ENCODE measurements at places on chromosomes 11 and 22.
A peak's percentile ranks its signal among the peaks of the same experiment; 100 is the strongest.

DNA sequence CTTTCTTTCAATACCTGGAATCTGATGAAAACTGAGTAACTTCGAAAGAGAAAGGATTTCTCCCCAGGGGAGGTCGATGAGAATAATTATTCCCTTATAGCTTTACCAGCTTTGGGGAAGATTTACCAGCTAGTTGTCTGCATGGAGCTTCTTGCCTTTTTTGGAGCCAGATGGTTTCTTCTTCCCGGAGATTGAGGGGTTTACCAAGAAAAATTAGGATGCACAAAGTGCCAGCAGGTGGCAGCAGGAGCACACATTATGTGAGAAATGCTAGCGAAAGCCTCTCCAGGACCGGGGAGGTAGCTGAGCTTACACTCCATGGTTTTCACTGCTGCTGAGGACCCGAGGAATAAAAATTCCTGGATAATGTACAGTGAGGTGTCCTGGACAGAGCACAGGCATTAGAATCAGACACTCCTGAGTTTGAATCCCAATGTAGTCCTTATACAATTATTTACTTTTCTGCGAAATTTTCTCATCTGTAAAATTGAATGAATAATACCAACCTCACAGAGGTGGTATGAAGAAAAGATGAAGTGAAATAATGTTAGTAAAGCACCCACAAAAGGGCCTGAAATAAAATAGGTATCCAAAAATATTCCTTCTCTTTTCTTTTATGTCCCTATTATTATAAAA is 46.0 kb upstream of the PARVA start:
- DNase-seq = peak; percentile 82

DNA sequence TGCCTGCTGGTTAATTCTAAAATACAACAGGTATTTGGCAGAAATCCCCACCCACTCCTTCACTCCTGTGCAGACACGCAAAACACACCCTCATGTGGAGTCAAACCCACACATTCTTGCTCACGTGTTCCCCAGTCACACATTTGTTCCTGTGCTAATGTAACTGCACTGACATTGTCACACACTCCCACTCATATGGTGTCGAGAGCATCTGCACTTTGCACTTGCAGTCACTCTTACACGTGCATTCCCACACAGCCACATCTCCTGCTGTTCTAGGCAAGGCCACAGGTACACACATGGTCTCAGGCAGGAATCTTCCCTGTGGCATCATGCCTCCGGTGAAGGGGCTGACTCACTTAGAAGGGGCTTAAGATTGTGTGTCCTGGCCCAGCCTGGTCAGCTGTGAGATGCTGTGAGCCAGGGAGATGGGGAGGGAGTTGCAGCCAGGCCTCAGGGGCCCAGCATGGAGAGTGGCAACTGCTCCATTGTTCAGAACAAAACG is 395.0 kb downstream of the TENM4 start:
- peak; percentile 60 for DNase-seq

DNA sequence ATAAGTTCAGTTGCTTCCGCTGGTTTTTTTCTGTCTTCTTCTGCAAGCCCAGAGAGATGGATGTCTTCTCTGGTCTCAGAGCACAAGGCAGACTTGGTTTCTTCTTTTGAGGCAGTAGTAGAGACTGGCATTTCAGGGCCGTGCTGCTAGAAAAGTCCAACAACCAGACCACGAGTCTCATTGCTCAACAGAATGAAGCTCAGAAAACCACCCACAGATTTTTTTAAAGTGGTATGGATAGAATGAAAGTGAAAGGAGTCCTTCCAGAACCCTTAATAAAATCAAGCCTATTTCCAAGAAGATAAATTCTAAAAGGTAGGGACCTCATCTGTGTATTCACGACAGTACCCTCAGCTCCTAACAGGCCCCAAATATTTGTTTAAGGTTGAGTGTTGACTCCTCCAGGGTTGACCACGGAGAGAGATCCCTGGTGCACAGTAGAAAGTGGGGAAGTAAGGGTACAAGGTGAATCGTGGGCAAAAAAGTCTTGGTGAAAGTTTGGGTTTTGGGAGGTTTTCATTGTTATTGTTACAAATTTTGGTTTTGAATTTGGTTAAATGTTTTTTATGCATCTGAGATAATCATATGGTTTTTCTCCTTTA is 43.6 kb upstream of the DDX6 start:
- DNase-seq = no peak

GRCh38 chr11:46296528-46297448 is 19.3 kb downstream of the CREB3L1 start:
- DNase-seq = peak; percentile 89

- DNase-seq = no peak
These were observed 137.0 kb downstream of the ATG16L2 start for GRCh38 chr11:72951193-72951592.
